ENCODE measurements at places on chromosomes 6 and 20.

- no peak for DNase-seq
- no peaks in the 10 kb centered on the region for H3K27me3 ChIP-seq
- no peaks in the 10 kb centered on the region for H3K4me1 ChIP-seq
- no peaks in the 10 kb centered on the region for H3K36me3 ChIP-seq
Observed at GRCh38 chr6:53161481-53162009, 12.9 kb upstream of the GCM1 start.

GRCh38 chr20:51801122-51801822, 1.0 kb downstream of the SALL4 start:
- no peaks in the 10 kb centered on the region for H3K4me1 ChIP-seq
- H3K4me3 ChIP-seq: no peak overlapping the region
- DNase-seq: no peak
- no peak overlapping the region for H3K27ac ChIP-seq
- H3K27me3 ChIP-seq: peaks cover 2% of the 10 kb centered on the region
- no peaks in the 10 kb centered on the region for H3K36me3 ChIP-seq

GRCh38 chr20:48906221-48906877, 15.2 kb upstream of the ARFGEF2 start:
- no peaks in the 10 kb centered on the region for H3K27me3 ChIP-seq
- H3K4me1 ChIP-seq: peaks cover 23% of the 10 kb centered on the region
- no peak for DNase-seq
- no peak overlapping the region for H3K4me3 ChIP-seq

DNA sequence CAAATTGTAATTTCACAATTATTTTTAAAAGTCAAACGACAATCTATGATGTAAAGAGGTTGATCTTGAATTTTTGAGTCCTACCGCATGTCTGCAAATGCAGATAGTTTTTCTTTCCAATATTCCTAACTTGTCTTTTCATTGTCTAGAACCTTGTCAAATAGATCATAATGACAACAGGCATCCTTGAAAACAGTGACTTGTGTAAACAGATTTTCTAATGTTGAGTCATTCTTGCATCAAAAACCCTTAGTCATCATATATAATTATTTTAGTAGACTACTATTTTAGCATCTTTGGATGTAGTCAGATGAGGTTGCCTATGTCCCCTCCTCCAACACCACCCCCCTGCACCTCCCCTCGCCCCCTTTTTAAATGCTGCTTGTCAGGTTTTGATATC, 43.8 kb downstream of the BMP6 start:
- no peaks in the 10 kb centered on the region for H3K4me1 ChIP-seq
- DNase-seq: no peak
- H3K4me3 ChIP-seq: no peak overlapping the region
- H3K27ac ChIP-seq: no peak overlapping the region
- H3K27me3 ChIP-seq: peaks cover 2% of the 10 kb centered on the region

- no peak overlapping the region for H3K4me3 ChIP-seq
- H3K27ac ChIP-seq: no peak overlapping the region
- DNase-seq: no peak
- no peaks in the 10 kb centered on the region for H3K36me3 ChIP-seq
- no peaks in the 10 kb centered on the region for H3K27me3 ChIP-seq
Observed at GRCh38 chr6:133208183-133208755, 32.9 kb upstream of the EYA4 start.

DNA sequence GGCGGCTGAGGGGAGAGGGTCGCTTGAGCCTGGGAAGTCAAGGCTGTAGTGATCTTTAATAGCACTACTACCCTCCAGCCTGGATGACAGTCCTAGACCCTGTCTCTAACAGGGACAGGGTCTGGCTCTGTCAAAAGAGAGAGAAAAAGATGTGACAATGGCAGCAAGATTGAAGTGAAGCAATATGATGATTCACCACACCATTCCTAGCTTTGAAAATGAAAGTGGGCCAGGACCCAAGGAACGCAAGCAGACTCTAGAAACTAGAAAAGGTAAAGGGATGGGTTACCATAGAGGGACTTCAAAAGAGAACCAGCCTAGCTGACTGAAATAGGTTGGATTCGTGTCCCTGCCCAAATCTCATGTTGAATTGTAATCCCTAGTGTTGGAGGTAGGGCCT, 426.9 kb downstream of the HTR1B start:
- no peaks in the 10 kb centered on the region for H3K27me3 ChIP-seq
- no peak for DNase-seq

- H3K27ac ChIP-seq: no peak overlapping the region
- DNase-seq: no peak
- H3K27me3 ChIP-seq: no peaks in the 10 kb centered on the region
- H3K4me3 ChIP-seq: no peak overlapping the region
Observed at GRCh38 chr6:139713900-139714506, 339.6 kb upstream of the CITED2 start.

DNA sequence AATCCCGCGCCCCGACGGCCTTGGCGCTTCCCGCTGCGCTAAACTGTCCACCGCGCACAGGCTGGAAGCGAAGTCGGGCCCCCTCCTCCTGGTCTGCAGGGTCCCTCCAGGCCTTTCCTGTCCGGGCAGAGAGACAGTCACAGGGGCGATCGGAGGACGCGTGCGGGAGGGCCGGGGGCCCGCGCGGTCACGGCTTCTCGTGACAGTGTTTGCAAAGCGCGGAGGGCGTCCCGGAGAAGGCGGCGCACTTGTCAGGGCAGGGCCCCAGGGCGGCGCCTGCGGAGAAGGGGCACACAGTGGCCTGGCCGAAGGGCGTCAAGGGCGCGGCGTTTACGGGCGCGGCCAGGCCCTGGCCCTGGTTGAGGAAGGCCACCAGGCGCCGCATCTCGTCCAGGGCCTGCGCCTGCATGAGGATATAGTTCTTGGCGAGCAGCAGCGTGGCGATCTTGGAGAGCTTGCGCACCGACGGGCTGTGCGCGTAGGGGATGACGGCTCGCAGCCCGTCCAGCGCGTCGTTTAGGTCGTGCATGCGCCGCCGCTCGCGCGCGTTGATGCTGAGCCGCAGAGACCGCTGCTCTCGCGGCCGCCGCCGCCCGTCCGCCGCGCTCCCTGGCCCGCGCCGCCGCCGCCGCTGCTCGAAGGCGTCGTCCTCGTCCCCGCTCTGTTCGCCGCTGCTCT, 763 bp downstream of the BHLHE23 start:
- H3K27me3 ChIP-seq: no peaks in the 10 kb centered on the region
- no peak for DNase-seq
- no peak overlapping the region for H3K4me3 ChIP-seq
- H3K36me3 ChIP-seq: no peaks in the 10 kb centered on the region

- H3K27ac ChIP-seq: no peak overlapping the region
- no peaks in the 10 kb centered on the region for H3K4me1 ChIP-seq
- no peaks in the 10 kb centered on the region for H3K27me3 ChIP-seq
- DNase-seq: no peak
Observed at GRCh38 chr6:132483779-132484679, 28.9 kb downstream of the STX7 start.

DNA sequence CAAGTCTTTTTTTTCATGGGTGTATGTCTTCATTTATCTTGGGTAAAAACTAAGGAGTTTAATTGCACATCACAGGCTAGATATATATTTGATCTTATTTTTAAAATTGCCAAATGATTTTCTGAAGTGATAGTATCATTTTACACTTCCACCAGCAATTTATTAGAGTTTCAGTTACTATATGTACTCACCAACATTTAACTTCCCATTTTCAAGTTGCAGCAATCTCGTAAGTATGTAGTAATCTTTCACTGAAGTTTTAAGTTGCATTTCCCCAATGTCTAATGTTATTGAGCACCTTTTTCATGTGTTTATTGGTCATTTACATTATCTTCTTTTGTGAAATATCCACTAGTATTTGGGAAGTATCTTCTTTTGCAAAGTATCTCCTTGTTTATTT, 277.4 kb upstream of the CNR1 start:
- no peaks in the 10 kb centered on the region for H3K4me1 ChIP-seq
- no peaks in the 10 kb centered on the region for H3K36me3 ChIP-seq
- H3K27ac ChIP-seq: no peak overlapping the region
- H3K4me3 ChIP-seq: no peak overlapping the region

- no peak overlapping the region for H3K4me3 ChIP-seq
- H3K27me3 ChIP-seq: peaks cover 11% of the 10 kb centered on the region
Observed at GRCh38 chr6:36779227-36779626, 60.0 kb downstream of the CPNE5 start.

DNA sequence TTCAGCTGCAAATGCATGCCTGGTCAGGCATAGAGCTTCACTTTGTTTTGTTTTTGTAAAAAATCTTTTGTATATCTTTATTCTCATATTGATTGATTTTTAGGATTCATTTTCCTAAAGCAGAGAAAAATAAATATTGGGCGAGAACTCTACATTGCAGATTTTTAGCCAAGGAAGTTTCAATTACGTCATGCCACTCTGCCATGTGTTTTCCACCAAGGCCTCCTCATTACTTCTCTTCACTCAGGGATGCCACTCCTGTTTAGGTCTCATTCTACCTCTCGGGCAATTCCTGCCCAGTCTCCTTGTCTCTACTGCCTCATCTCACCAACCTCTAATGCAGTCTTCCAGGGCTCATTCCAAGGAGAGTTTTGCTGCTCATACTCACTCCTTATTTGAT, 497.3 kb upstream of the SPTLC3 start:
- H3K36me3 ChIP-seq: no peaks in the 10 kb centered on the region
- no peak overlapping the region for H3K27ac ChIP-seq
- no peaks in the 10 kb centered on the region for H3K4me1 ChIP-seq
- H3K27me3 ChIP-seq: no peaks in the 10 kb centered on the region
- DNase-seq: no peak

- no peak for DNase-seq
- no peaks in the 10 kb centered on the region for H3K36me3 ChIP-seq
- no peaks in the 10 kb centered on the region for H3K27me3 ChIP-seq
- no peak overlapping the region for H3K27ac ChIP-seq
Observed at GRCh38 chr6:155974811-155975323, 519.2 kb upstream of the NOX3 start.

DNA sequence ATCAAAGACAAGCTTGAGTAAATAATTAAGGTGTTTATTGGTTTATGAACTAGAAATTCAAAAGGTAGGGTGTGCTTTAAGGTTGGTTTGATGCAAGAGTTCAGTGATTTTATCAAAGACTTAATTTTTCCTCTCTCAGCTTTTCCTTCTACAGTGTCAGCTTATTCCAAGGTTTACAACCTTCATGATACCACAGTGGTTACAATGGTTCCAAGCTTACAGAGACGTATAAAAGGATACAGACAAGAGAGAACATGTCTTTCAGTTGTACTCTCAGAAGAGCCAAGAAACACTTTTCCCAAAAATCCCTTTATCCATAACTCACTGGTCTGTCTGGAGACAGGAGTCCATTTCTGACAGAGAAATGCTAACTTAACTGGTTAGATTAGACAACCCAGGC, 93.5 kb upstream of the LOC128125822 start:
- no peaks in the 10 kb centered on the region for H3K4me1 ChIP-seq
- no peaks in the 10 kb centered on the region for H3K27me3 ChIP-seq
- H3K27ac ChIP-seq: no peak overlapping the region
- no peak overlapping the region for H3K4me3 ChIP-seq

DNA sequence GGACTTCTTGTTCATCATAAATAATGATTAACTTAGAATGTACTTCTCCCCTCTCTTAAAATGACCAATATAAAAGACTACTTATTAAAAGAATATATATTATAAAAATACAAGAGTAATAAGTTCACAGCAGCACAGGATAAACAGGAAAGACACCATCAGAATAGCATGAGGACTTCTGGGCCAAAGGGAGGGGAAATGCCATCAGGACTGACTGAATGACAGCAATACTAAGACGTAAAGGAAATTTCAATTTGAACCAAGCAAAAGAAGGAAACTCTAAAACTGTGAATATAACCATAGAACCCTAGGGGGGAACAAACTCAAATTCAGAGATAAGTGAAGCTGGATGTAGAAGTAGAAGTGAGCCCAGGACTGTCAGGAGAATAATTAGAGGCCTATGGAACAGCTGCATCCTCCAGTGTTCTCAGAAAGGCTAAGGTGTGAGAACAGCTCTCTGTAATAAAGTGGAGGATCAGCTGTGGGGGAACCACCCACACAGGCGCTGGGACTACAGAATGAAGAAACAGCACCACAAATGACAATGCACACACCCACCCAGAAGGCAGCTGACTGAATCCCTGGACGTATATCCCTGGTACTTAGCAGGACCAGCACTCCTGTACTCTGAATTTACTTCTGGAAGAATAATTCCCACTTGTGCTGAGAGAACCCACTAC, 37.8 kb downstream of the ZHX3 start:
- no peaks in the 10 kb centered on the region for H3K27me3 ChIP-seq
- no peak overlapping the region for H3K4me3 ChIP-seq
- no peaks in the 10 kb centered on the region for H3K36me3 ChIP-seq

DNA sequence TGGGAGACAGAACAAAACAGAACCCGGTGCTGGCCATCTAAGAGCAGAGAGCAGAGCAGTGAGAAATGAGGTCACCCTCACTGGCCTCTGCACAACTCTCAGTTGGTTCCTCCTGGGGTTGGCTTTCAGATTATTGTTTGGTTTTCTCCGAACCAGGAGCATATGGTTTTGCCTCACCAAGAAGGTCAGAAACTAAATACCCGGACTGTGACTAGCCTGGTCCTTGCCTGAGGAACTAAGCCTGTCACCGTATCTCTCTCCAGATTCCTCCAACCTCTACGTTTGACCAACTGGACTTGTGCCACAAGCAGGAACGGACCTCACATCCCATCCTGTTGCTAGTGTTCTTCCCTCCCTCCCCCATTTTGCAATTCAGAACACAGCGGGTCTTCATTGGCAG, 450.4 kb upstream of the JARID2 start:
- no peak overlapping the region for H3K27ac ChIP-seq
- no peaks in the 10 kb centered on the region for H3K4me1 ChIP-seq
- DNase-seq: no peak
- no peaks in the 10 kb centered on the region for H3K27me3 ChIP-seq
- H3K36me3 ChIP-seq: no peaks in the 10 kb centered on the region
- no peak overlapping the region for H3K4me3 ChIP-seq

DNA sequence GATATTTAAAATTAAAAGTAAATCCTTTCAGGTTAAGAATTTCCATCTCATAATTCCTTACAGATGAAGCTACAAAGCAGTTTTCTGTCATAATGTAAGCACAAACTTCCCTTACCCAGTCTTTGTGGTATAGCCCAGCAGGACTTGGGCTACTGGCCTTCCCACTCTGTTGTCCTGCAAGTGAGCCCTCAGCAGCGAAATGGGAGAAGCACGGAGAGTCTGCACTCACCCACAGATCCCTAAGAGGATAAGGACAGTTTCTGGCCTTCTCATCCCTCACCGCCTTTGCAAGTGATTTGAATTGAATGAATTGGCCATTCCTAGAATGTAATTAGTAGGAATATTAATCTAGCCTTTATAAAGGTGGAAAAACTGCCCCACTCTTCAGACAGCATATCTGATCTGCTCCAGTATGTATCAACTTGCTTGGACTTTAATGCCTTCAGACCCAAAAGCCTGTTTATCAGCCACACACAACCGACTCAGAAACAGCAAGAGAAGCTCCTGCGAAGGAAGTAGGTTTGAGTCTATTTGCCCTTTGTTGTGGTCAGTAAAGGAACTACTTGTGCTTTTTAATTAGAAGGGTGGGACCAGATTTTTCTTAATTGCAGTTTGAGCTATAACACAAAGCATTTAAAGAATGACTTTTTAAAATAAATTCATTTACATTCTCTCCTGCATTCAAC, 29.9 kb upstream of the PRDM1 start:
- DNase-seq: no peak
- H3K27me3 ChIP-seq: no peaks in the 10 kb centered on the region
- peak overlapping the region; percentile 23 for H3K4me3 ChIP-seq
- H3K36me3 ChIP-seq: no peaks in the 10 kb centered on the region
- no peak overlapping the region for H3K27ac ChIP-seq
